ENCODE measurements at places on chromosomes 13 and 19.

GRCh38 chr13:78604782-78605611, 1.6 kb upstream of the POU4F1 start:
- peak; percentile 47 for DNase-seq

DNA sequence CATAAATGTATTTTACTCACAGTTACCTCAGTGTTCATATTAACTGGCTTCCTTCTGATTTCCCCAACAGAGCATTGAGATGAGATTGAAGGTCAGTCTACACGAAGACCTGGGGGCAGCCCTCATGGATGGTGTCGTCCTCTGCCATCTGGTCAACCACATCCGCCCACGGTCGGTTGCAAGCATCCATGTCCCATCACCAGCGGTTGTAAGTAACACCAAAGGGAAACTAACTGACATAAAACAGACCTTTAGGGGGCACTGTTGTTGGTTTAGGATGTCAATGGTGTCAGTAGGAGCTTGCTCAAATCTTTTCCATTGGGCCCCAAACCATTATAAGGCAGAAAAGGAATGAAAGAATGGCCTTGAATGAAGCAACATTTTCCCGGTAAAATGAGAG, 68.2 kb downstream of the ESD start:
- DNase-seq, result no peak

- no peak for DNase-seq
These were observed 19.5 kb downstream of the FAM124A start for GRCh38 chr13:51241720-51242119.

DNA sequence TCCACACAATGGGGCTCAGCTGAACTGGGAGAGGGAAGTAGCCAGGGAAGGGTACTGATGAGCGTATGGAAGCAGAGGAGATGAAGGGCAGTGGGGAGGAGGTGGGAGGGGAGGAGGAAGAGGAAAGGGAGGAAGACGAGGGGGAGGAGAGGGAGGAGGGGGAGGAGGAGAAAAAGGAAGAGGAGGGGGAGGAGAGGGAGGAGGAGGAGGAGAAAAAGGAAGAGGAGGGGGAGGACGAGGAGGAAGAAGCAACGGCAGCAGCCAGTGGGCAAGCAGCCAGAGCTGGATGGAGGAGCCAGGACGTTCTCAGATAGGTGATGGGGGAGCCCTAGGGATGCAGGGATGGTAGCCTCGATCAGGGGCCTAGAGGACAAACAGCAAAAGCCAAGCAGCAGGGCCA, 5.6 kb downstream of the CERS4 start:
- DNase-seq, result no peak

- DNase-seq, result no peak
These were observed 33.1 kb downstream of the GATAD2A start for GRCh38 chr19:19438366-19439175.

DNA sequence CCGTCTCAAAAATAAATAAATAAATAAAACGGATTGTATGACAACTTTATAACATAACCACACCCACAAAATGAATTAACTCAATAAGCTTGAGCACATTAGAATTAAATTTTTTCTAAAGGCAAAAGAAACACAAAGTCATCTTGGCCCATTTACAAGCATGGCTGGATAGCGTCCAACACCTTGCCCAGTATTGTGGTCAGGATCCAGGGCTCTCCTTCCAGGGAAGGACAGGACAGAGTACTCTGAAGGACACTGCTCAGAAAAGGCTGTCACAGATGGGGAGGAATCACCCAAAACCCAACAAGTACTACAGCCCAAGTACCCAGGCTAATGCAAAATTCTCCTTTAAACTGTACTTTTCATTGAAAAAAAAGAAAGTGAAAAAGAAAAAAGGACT, 27.1 kb downstream of the SUGP2 start:
- DNase-seq, result no peak

- no peak for DNase-seq
These were observed 19.8 kb upstream of the OVOL3 start for GRCh38 chr19:36090910-36091695.

- peak; percentile 68 for DNase-seq
These were observed 1.5 kb upstream of the RAB3A start for GRCh38 chr19:18205200-18205892.

DNA sequence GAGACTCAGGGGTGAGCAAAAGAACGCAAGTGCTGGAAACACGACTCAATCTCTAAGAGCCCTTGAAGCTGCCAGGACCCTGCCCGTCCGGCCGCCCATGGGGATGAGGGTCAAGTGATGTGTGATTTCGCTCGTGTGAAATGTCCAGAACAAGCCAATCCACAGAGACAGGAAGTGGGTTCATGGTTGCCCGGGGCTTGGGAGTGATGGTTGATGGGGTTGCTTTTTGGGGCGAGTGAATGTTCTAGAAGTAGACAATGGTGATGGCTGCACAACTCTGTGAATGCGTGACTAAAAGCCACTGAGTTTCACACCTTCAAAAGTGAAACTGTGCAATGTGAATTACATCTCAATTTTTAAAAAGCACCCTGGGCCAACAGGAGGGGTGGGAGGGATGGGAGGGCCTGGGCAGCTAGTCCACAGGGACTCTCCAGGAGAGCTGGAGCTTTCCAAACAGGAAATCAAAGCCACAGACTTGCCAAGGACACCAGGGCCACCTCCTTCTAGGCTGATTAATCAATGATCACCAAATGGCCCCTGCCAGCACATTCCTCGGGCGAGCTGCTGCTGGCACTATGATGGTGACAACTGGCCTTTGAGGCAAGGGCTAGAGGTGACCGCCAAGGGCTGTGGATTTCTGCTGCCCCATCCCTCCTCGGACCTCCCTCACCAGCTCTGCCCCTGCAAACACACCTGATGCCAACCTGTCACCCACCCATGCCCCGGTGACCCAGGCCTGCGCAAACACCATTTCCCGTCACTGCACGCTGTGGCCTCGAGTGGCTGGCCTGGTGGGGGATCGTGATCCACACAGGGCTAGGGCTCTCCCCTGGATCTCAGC, 14.0 kb downstream of the DPP9 start:
- no peak for DNase-seq

GRCh38 chr19:18649371-18650020, 12.7 kb downstream of the KLHL26 start:
- no peak for DNase-seq

- DNase-seq, result no peak
These were observed 4.7 kb downstream of the LSM4 start for GRCh38 chr19:18317961-18318800.

DNA sequence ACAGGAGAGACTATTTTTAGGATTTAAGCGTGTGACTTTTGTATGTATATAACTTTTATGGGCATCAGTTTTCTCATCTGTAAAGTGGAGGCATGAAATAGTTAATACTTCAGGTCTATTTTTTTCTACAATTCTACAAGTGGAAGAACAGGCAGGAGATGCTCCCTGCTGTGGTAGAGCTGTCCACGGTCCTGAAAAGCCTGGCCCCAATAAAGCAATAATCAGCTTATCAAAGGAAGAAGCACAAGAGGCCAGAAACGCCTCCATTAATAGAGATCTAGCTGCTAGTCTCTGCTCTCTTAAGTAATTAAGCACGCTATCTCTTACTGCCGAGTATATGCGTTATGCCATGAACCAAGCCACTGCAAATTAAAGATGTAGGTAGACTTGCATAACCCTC, 28.0 kb upstream of the WASF3 start:
- DNase-seq, result peak; percentile 77

DNA sequence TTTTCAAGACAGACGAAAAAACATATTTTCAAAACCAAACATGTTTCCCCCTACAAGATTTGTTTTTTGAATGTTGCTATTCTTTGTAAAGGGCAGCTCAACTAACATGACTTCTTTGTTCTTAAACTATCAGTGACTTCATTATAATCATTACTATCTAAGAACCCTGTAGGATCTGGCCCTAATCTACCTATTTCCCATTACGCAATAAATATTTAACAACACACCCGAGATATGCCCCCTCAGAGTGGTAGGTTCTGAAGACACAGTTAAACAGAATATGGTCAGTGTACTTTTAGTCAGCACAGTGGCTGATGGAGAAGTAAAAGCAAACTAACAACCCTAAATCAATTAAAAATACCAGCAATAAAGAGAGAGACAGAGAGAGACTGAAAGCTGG, 186.9 kb downstream of the DIAPH3 start:
- DNase-seq, result no peak

- DNase-seq, result no peak
These were observed 24.4 kb upstream of the GPR18 start for GRCh38 chr13:99282264-99283231.

GRCh38 chr19:19539698-19540063, 1.6 kb downstream of the CILP2 start:
- DNase-seq, result peak; percentile 42

GRCh38 chr13:105579821-105580710, 955.4 kb downstream of the EFNB2 start:
- no peak for DNase-seq

- no peak for DNase-seq
These were observed 32.6 kb upstream of the ZSCAN5A start for GRCh38 chr19:56347163-56347778.

- DNase-seq, result no peak
These were observed 21.8 kb downstream of the FPR3 start for GRCh38 chr19:51816711-51817110.

GRCh38 chr19:5873617-5874199, 3.4 kb upstream of the FUT5 start:
- no peak for DNase-seq

DNA sequence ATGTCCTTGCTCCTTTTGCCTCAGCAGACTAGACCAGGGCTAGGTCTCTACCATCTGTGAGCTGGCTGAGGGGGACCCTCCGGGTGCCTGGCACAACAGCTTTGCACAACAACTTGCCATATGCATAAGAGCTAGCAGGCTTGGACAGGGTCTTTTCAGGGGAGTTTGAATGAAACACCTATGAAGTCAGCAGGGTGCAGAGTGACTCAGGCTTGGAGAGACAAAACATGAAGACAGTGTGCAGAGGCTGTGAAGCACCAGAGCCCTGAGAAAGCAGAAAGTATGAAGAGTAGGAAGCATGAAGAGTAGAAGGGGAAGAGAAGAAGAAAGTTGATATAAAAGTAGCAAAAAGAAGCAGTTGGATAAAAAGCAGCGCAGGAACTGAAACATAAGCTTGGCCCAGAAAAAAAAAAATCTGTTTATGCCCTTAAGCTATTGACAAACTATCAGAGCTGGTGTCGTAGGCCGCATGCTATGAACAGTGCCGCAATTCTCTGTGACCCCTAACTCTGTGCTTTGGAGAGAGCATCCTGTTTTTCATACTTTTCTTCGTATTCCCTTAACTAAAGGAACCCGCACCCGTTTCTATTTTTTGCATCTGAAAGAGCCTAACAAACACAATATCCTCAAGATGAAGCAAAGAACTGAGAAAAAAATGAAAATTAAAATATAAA, 52.7 kb upstream of the FAM216B start:
- DNase-seq, result no peak

DNA sequence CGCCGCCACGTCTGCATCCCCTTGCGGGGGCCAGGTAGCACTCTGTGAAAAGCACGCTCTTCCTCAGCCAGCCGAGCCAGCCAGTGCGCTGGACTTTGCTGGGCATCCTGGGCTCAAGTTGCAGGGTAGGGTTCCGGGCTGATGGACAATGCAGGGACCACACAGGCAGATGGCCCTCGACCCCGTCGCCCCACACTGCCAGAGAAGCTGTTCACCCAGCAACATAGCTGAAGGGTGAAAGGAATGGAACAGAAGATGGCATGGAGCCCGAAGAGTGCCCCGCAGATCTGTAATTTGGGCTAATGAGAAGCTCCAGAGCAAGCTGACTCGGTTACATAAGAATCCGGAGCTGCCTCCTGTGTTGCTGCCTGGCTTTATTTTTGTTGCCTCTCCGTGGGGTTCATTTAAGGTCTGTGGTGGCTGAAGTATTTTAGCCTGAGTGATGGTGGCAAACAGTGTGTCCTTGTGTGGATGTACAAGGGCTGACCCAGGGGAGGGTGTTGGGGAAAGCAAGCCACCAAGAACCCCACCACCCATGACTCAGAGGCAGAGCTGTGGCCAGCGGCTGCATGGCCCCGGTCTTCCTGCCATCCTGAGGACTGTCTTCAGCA, 105.8 kb downstream of the SOX1 start:
- DNase-seq, result no peak

- DNase-seq, result no peak
These were observed at the start of gene MBOAT7 for GRCh38 chr19:54189145-54189734. Gene MBOAT7 (minus strand): TSS chr19:54189580. CDS start chr19:54188508, 1,072 bp downstream.

GRCh38 chr13:105466376-105466775, 1069.1 kb downstream of the EFNB2 start:
- DNase-seq, result no peak

- DNase-seq, result no peak
These were observed 22.6 kb upstream of the PPP5C start for GRCh38 chr19:46324277-46324676.

DNA sequence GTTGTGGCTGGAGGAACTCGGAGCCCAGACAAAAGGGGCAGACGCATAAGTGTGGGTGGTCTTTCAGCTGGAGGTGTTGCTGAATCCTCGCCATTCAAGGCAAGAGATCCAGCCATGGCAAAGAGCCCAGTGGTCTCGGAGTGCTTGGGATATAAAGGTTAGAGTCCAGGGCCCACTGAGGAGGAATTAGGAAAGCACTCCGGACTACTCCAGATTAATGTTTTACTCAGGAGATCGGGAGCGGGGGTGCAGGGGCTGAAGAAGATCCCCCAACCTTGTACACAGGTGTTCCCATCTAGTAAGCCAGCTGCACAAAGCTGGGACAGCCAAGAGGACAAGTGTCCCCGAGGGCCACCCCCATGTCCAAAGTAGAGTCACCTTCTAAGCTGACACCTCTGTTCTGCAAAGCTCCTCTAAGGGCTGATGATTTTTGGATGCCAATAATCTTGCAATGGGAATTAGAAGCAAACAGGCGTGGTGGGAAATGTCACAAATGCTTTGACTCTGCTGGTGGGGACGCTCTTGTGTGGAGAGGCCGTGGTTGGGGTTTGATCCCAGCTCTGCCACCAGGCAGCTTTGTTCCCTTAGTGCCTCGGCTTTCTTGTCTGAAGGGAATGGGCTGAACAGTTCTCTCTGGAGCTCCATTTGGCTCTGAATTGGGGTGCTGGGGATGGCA, 194.3 kb upstream of the SOX1 start:
- DNase-seq, result no peak
